Fibroblast of skin of back (primary cell): ENCODE measurements at places on chromosomes 3 and 15.

DNA sequence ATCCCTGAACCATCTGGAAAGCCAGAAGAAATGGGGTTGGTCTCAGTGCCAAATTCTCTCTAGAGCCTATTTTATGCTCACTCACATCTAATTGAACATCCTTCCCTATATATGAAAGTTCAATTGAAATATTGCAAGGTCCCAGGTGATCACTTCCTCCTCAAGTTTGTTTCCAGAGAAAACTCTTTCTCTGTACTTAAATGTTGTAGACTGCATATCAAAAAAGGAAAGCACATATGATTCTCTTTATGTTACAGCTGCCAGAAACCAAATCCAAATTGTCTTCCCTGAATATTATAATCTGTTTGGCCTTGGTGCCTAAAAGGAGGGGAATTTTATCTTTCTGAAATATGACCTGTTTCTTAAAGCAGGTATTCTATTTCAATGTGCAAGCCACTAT, 93.3 kb downstream of the SHOX2 start:
- DNase-seq = no peak

DNA sequence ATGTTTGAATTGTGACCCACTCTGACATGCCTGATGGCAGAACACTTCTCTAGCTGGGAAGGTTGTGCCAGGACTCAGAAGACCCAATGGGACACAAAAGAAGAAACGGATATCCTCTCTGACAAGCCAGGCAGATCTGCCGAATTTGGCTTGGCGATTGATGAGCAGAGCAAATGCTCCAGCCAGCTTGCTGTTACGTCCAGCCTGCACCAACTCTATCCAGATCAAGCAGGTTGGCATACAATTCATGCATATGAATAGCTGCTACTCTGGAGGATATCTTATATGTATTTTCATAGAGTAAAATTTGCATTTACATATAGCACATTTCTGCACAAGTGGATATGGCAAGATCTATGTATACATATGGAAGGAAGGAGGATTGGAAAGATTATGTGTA, 102.8 kb downstream of the PEX5L start:
- DNase-seq = no peak

- no peak for DNase-seq
These were observed 156.0 kb downstream of the TP63 start for GRCh38 chr3:189787191-189787590.

DNA sequence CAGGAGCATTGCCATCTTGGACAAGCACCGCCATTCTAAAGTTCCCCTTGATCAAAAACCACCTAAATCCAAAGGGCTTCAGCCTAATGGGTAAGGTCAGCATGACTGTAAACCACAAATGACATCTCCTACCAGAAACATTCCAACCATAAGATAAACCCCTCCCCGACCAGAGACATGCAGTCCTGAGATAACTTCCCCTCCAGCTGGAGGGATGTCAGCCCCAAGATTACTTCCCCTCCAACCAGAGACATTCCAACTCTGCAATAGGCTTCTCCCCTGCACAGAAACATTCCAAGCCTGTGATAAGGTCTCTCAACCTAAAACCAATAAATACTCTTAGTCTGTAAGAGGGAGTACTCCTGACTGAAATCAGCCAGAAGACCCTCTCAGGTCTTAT, 62.7 kb upstream of the DNAJC19 start:
- no peak for DNase-seq

DNA sequence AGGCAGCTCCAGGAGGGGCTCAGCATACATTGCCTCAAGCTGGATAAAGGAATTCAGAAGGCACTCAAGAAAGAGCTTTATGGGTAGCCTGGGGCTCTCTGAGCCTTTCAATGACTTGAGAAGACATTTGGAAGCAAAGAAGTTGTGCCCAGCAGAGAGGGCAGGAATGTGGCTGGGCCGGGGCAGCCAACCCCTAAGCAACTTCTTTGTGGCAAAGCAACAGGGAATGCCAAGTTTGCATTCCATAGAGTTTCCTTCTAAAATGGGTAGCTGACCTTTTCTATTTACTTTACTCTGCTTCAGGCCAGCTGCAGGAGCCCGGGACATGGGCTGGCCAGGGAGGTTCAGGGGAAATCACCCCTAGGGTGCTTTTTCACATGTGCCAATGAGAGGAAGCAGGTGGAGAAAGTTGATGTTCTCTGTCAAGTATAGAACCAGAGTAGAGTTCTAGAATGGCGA, 45.6 kb downstream of the CCDC12 start:
- no peak for DNase-seq

- DNase-seq = no peak
These were observed 24.2 kb upstream of the BUB1B start for GRCh38 chr15:40136470-40137302.

- no peak for DNase-seq
These were observed 120.1 kb downstream of the VGLL4 start for GRCh38 chr3:11523572-11524101.

- DNase-seq = peak; percentile 2
These were observed at the start of gene NRG4 for GRCh38 chr15:76011627-76012551. TSS of gene NRG4 (minus strand) at chr15:76012424. CDS start at chr15:76011230, 1,194 bp downstream.

DNA sequence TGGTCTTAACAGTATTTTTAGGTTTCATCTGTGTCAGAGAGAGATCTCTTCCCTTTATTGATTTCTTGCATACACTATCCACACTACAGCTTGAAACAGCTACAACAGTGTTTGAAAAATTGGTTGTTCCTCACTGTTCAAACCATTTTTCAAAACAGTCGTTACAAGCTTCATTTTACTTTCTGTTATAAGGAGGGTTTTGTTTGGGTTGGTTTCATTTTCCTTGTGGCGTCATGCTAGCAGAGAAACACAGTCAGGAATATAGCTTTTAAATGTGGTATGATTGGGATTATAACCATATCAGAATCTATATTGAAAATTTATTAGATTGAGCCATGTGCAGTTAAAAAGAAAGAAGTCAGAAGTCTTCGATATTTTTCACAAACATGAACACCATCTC, 400.6 kb downstream of the ZBTB20 start:
- no peak for DNase-seq

DNA sequence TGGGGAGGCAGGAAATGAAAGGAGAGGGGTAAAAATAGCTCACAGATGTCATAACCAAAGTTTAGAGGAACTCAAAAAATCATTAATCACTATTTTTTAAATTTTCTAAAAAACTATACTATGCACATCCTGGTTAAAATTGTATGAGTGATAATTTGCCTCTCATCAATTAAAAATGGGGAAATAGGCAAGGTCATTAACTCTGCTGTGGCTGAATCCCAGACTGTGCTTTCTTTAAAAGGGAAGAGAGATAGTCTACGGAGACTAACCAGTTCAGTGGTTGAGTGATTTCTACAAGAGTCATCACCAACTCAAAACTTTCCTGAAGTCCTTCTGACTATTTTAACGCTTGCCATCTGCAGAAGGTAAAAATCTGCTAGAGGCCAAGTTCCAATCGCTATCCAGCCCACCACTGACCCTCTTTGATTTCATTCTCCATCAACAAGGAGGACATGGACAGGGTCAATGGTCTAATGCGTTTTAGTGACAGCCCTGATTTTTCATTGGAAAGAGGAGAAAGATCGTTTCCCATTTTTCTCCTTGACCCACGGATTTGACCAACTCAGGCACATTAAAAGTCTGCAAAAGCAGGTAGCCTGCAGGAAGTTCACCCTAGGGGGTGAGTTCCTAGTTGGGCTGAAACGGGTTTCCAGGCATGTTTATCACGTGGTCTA, 850 bp downstream of the SUCLG2 start:
- DNase-seq = no peak

DNA sequence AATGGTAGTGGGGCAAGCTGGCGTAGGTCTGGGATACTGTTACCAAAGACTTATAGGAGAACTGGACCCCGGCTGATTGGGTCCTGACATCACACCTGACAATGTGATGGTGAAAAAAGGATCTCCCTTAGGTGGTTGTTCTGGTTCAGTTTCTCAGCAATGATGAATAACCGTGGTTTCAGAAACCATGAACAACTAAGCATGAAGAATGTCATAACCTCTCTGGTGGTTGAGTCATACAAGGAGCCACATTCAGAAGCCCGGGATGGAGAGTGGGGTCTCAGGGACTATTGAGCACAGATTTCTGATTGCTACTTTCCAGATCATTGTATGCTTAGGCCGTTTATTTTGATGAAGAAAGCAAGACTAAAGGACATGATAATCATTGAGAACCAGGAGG, 17.4 kb downstream of the GPR160 start:
- peak; percentile 19 for DNase-seq

DNA sequence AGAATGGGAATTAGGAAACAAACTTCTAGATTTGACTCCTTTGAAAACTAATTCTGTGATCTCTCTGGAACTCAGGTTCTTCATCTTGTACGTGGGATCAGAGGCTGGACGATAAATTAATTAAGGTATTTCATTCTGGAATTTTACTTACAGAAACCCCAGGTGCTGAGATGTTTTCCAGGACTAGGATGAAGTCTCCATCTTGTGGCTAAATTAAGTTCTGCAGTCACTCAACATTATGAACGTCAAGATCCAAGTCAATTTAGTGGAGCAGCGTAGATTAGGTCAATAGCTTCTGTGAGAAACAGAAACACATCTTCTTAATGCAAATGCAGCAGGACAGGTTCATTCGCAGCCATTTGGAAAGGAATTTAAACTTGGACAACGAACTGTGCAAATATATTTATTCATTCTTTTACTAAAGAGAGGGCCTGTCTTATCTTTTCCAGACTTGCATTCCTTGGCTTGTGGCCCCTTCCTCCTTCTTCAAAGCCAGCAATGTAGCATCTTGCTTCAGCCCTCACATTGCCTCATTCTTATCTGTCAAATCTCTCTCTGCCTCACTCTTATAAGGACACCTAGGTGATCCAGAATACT, 26.7 kb upstream of the TMC3 start:
- peak; percentile 46 for DNase-seq

- no peak for DNase-seq
These were observed 611.5 kb downstream of the AGBL1 start for GRCh38 chr15:86691091-86691663.

GRCh38 chr3:116265320-116265695, 180.0 kb downstream of the LSAMP start:
- DNase-seq = no peak

DNA sequence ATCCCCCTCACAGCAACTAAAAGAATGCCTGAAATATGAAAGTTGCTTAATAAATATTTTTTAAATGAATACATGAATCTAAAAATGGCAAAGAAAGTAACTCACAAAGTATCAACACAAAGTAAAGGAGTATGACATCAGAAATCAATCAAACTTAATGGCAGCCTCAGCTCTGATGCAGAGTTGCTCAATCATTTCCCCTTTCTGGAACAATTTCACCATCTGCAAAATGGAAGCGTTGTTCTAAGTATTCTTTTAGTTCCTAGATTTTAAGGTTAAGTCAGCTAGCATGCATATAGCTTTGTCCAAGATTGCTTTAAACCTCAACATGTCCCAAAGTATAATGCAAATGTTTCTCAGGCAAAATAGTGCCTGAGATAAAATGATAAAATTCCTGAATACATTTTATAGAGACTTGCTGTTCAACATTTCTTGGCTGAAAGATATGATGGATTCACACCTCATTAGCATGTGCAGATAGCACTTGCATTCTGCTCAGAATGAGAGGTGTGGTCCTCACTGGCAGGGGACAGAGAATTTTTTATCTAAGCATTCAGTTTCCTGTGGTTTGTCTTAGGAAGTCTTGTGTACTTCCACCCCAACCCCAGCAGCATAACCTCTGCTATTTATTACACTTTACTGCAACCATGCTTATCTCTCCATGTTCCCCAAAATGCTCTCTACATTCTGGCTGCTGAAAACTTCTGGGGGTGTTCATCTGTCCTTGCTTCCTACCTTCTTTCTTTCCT, 429.3 kb downstream of the GRM7 start:
- no peak for DNase-seq

DNA sequence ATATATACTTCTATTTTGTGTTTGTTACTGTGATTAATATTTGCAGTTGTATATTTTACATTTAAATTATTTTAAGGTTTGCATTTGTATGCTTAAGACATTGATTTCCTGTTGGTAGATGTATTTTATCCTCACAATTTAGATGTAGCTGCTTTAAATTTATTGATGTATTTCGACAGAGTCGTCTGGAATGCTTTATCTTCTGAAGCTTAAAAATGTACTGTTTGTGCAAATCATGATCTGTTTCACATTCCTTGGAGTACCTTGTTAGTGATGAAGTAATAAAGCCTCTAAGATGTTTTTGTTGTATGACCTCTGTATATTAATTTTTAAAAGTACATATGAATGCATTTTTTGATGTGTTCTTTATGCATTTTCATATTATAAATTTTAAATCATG, 1.9 kb downstream of the CHD2 start:
- DNase-seq = no peak

- peak; percentile 63 for DNase-seq
These were observed 127.3 kb downstream of the RAP2B start for GRCh38 chr3:153289334-153289808.

GRCh38 chr3:50625231-50626182, 8.6 kb downstream of the MAPKAPK3 start:
- DNase-seq = no peak

DNA sequence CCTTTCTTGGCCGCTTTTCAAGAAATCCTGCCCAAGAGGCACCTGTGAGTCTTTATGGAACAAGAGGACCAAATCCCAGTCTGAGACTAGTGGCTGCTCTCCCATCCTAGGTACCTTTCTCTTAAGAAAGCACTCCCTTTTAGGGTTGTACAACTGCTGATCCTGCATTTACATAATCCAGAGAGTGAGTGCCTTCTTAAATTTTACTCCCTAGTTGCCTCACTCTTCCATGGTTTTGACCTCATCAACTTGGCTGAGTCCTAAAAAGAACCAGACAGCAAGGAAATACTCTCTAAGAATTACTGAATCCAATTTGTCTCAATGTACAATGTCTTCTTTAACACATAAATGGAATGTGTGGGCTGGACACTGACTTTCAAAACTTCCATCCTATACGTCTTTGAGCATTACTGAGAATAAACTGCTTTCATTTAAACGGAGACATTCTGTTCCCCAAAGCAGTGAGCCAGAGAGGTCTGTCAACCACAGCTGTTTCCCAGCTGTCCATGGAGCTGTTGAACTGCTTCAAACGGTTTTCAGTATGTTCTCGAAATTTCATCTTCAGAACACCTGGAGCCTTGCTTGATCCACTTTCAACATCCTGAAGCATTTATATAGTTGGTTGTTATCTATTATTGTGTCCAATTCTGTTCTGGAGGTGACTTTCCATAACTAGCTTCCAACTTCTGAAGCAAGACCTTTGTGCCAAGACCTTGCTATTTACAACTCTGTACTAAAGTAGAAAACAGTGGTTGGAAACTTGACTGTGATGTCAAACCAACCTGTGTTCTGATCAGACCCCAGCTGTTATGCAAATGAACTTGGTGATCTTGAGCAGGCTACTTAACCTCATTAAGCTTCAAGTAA, 179.1 kb downstream of the SLC9A9 start:
- no peak for DNase-seq

GRCh38 chr15:74831813-74832495, 5.5 kb downstream of the CPLX3 start:
- no peak for DNase-seq

GRCh38 chr3:185995352-185995751, 57.5 kb upstream of the TRA2B start:
- DNase-seq = no peak

- peak; percentile 61 for DNase-seq
These were observed 434.8 kb upstream of the DPH6 start for GRCh38 chr15:35980719-35981118.
